ENCODE measurements at places on chromosomes 12 and 14.

DNA sequence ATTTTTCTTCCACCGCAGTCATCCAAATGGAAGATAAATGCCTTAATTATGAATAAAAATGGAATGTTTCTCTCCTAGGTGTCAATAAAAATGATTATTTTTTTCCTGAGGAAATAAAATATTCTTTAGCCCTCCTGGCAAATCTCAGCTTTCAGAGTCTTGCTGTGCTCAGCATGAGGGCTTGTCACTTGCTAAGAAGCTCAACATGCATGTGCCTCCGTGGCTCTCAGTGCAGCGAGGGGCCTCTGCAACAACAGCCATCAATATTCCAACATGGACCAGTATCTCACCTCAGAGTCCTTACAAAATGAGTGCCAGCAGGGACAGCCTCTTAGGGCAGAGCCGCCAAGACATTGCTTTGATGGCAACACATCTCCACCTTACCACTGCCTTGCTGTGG is 159.5 kb upstream of the TMPO start:
- no peak for DNase-seq

DNA sequence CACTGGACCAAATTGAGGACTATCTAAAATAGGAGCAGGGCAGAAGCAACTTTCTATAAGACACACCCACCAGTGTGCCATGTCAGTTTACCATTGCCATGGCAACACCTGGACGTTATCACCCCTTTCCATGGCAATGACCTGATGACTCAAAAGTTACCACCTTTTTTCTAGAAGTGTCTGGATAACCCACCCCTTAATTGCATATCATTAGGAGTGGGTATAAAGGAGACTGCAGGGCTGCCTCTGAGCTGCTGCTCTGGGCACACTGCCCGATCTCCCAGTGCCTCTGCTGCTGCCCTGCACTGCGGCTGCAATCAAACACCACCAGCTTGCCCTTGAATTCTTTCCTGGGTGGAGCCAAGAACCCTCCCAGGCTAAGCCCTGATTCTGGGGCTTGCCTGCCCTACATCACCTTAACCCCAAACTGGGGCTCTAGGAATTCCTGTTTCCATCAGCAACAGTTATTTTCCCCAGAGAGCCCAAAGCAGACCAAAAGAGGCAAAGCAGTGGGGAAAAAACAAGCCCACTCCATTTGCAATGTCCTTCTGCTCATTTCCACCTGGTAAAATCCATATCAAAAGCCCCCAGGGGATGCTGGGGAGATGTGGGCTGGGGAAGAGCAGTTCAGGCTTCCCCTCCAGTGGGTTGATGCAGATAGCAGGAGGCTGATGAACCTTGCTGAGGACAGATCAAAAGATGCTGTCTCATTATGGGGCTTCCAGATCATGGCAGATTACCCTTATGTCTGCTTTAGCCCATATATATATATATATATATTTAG is 129.5 kb upstream of the NCOR2 start:
- peak; percentile 21 for DNase-seq

DNA sequence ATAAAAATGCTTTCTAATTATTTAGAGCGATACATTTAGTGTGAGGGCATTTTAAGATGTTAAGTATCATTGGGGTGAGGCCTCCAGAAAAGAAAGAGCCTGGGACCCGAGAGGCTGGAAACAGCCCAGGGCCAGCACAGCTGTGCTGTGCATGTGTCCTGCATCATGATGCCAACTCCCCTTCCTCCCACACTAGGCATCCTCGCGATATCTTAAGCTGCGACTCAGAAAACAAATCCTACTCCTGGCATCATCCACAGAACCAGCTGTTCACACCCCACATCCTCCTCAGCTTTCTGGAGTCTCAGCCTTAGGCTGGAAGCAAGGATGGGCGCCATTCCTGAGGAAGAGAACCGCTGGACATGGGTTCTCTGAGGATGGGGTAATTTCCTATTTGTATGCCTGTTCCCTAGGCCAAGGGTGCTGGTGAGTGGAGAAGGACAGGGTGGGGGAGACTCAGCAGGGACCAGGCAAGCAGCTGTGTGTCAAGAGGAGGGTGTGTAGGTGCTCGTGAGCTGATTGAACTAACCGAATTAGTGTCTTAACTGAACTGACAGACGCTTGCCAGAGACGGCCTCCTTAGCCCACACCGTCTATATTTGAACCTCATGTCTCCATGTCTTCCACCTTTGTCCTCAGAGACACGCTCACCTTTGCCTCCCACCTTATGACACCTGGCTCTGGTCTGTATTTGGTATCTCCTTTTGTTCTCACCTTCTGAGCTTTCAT is 15.6 kb upstream of the MCRS1 start:
- no peak for DNase-seq

DNA sequence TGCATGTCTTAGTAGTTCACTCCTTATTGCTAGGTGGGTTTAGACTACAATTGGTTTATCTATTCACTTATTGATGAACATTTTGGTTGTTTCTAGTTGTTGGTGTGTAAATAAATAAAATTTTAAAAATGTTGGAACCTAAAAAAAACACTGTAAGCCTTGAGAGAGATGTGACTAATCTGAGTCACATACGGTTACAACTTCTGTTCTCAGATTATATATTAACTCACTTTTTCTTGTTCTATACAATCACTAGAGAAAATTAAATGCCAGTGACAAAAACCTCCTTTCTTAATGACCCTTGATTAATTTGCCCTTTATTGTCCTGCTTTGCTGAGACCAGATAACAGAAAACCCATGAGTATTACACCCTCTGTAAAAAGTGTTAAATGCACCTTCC is 7.1 kb upstream of the TDG start:
- no peak for DNase-seq

- DNase-seq, result peak; percentile 76
Observed at GRCh38 chr12:32946504-32947131, 50.0 kb upstream of the PKP2 start.

DNA sequence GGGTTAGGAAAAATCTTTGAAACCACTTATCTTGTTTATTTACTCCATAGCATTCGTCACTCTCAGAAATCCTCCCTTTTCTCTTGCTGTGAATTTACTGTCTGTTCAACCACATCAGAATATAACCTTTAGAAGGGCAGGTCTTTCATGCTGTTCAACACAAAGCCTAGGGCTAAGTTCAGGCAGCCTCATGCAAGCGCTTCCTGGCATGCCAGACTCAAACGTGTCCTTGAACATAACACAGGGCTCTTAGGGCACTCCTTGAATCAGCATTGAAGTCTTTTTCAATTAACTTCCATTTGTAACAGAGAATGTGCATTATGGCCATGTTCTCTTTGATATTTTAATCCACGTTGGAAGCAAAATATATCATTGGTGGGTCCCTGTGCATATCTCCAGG is 377.7 kb downstream of the GLT1D1 start:
- DNase-seq, result no peak

All from OCI-M1 (cell line).